NCI-H1105 treated with DMSO at 0.1 percent for 48 hours (cell line): ENCODE measurements at places on chromosomes 5 and 9.

- no peak for DNase-seq
Observed at GRCh38 chr9:129331493-129331765, 153.4 kb upstream of the IER5L start.

DNA sequence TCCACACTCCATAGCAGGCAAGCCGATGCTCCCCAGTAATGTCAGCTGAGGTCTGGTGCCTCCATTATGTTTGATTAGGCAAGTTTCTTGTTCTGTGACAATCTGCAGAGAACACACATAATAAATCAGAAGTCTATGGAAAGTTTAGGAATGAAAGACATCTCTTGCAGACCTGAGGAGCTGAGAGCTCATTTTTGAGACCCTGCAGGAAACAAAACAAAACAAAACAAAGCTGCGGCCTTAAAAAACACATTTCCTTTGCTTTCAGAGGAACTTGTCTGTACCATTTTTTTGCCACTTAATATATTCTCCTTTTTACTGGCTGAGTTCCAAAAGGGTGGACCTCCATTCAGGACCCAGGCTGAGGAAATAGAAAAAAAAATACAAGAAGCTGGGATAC is 481.2 kb upstream of the DMAC1 start:
- no peak for DNase-seq

DNA sequence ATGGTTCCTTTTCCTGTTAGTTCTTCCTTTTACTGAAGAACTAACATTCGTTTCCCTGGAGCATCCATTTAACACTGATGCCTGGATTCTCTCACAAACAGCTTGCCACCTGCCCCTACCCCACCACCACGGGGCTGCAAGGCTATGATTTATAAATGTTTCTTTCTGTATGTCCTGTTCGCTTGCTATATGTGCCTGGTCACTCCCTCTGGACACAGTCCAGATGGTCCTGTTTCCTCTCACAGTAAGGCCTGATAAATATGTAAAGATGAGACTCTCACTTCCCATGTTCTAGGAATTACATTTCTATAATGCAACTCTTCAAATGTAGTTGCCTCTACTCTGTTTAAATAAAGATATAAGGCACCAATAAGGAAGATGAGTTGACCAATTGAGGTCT is 146.4 kb upstream of the SHB start:
- no peak for DNase-seq

- no peak for DNase-seq
Observed at GRCh38 chr5:63310644-63311043, 651.6 kb downstream of the HTR1A start.

GRCh38 chr9:108867829-108868228 is 5.8 kb downstream of the ACTL7A start:
- DNase-seq = no peak

DNA sequence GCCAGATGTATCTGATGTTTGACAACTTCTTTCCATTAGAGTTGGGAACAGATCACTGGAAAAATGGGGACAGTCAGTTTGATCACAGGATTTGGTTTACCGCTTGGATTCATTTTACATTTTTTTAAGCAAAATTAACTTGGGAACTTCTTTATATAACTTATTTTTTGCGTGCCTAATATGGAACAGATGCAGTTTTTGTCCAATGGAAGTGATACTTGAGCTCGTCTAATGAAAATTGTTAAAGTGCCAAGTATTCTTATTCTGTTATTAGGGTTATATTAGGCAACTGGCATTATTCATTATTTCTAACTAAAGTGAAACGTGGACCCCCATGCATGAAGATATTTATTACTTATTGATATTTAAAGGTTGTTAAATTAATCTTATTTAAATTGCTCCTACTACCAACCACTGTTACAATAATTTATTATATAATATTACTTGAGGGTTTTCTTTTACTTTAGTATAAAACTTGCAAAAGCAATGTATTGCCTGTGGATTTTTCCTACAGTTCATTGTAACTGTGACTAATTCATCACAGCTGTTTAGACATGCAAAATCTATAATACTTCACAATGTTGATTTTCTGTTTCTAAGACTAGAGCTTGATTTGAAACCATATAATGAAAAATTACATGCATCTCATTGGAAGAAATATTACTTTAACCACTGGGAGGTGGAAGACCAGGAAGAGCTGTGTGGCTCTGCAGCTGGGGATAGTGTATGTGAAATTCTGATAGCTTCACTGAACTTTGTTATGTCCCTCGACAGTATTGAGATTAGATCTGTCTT is 787.3 kb upstream of the WWC1 start:
- DNase-seq = no peak
